CD4-positive, alpha-beta T cell treated with Interleukin-10 for 1 hour (primary cell): ENCODE measurements at places on chromosomes 1 and 21.
A peak's percentile ranks its signal among the peaks of the same experiment; 100 is the strongest.

DNA sequence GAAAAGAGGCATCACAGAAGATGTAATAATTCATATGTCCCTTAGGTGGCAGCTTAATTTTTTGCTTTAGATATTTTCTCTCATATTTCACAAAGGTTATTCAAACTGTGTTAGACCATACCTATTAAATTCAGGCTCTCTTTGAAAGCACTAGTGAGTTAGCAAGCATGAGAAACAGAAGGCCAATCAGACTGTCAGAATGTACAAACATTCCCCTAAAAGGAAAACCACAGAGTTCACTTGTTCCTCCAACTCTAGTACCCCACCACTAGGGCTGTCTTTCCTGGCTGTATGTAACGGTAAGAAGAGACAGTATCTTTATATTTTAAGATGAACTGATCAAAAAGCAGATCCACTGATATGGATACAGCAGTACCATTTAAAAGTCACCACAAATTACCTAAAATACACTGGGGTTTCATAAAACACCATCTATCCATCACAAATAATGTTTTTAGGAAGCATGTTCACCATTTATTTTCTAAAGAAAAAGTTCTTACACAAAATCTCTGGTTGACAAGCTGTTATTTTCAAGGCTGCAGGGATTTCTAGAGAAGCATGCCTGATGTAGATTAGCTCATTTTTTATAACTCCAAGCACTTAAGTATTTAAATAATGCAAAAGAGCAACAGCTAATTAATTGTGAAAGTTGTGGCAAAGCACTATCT, 1.8 kb downstream of the ARPC5 start:
- peak; percentile 74 for DNase-seq

GRCh38 chr1:22295396-22295795, 152.5 kb upstream of the WNT4 start:
- DNase-seq: no peak

GRCh38 chr1:99645699-99646531, at the start of gene PALMD:
Gene PALMD, plus strand, starts transcription at chr1:99646113. Its CDS starts 205 bp downstream, at chr1:99646318.
- DNase-seq: no peak

- no peak for DNase-seq
Measured at GRCh38 chr21:33334824-33335223, 10.1 kb downstream of the IFNAR1 start.

GRCh38 chr1:35561297-35561971, 3.8 kb downstream of the NCDN start:
- no peak for DNase-seq

DNA sequence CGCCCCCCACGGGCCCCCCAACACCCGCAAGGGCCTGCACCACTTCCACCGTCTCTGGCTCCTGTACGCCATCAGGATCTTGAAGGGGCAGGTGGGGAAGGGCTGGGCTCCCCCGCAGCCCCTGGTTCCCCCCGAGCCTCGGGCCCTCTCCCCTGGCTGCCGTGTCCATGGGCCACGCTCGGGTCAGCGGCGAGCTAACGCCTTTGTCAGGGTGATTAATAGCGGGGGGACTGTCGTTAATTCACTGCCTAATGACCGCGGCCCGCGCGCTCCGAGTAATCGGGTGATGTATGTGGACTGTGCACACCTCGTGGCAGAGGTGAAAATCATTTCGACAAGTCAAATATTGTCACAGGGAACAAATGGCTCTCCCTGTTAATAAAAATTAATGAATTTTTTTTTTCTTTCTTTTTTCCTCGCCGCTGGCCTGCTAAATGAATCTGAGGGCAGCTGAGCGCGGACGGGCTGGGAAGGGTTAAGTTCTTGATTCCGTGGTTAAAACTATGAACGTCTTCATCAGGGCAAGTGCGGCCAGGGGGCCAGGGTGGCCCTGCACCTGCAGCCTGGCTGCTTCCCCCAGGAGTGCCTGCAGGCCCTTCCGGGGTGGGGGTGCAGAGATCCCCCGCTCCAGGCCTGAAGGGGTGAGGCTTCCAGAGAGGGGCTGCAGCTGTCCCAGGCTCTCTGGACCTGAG, 100.8 kb downstream of the PRDM16 start:
- no peak for DNase-seq

DNA sequence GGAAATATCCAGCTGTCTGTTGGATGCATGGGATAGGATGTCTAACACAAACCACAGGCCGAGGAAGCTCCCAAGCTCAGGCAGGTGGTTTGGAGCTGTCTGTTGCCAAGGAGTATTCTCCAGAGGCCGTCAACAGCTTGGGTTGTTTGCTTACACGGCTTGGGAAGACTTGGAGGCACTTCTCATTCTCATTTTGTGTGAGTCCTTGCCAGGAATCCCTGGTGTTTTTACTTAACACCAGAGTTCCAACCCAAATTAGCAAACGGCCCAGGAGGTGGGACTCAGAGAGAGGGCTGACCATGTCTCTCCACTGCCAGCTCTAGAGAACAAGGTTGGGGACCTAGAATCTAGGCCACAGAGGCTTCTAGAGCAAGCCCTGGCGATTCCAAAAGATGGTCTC, 72.7 kb upstream of the FAM20B start:
- no peak for DNase-seq

- no peak for DNase-seq
Measured at GRCh38 chr1:119440721-119441307, 25.9 kb downstream of the HSD3B2 start.
